ENCODE measurements at places on chromosomes 11 and 22.

DNA sequence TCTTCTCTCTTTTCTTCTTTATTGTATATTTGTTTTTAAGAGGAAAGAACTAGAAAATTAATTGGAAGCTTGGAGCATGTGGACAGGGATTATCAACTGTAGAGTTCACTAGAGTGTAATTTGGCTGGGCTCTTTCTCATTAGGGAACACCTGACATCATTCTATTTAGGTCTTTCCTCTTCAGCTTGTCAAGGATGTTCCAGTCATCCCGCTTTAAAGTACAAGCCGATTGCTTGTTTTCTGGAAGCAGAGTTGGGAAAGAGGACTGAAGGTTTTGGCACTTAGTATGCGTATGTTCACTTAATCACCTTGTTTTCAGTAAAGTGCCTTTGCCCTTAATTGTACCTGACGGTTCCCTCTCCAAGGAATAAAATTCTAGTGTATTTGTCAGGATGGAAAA lies 111.6 kb downstream of the WNT11 start:
- DNase-seq = no peak

- DNase-seq = no peak
Observed at GRCh38 chr11:32109138-32109537, 18.3 kb downstream of the RCN1 start.

- peak; percentile 30 for DNase-seq
Observed at GRCh38 chr22:20015971-20016733, 471 bp downstream of the ARVCF start.

DNA sequence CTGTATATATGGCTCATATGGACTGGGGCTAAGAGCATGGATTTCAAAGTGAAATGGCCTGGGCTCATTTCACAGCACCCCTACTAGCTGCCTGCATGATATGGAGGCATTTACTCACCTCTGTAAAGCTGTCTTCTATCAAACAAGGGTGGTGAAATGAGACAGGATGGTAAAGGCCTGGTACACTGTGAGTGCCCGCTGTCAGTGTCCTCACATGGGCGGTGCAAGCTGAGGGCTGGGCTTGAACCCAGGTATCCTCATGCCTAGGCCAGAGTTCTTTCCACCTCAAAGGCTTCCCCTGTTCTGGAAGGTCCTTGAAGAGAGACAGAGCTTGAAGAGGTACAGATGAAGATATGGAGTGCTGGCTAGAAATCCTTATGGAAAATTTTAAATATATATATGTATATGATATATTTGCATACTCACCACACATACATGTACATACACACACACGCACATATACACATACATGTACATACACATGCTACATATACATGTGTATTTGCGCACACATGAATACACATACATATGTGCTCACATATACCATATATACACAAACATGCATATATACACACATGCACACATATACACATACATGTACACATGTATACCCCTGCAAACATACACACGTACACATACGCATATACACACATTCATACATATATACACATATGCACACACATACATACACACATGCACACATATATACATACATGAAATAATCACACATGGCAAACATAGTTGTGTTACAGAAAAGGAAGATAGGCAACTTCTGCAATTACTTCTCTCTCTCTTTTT lies 44.7 kb downstream of the MICAL2 start:
- no peak for DNase-seq

DNA sequence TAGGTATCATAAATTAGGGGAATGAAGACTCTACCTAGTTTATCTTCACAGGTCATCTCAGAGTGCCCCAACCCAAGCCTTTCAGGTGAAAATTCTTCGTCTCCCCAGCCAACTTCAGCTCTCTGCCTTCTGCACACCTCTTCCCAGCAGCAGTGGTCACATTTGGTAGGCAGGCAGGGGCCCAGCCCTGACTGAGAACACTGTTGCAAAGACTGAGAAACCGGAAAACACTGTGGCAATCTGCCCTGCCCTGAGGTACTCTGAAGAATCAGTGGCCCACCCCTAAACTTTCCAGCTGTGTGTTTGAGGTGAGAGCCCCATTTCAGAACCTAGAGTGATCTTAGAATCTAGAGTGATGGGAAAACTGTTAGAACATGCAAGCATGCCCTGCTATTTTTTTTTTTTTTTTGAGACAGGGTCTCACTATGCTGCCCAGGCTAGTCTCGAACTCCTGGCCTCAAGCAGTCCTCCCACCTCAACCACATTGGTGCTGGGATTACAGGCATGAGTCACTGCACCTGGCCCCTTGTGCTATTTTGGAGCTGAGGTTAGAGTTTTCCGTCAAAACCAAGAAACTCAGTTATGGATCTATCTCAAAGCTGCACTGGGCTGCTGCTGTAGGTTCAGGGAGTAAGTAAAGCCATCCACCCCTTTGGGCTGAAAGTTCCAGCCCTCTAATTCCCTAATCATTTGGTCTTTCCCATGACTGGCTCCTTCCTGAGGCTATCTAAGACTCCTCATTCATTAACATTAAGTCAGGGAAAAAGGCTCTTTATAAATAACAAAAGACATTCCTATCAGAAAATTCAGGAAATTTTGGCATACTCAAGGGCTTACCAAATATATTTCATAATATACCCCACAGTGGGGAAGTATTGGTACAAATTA lies 1.7 kb upstream of the LDHA start:
- DNase-seq = peak; percentile 14

GRCh38 chr11:86153439-86153838 lies 84.6 kb upstream of the PICALM start:
- no peak for DNase-seq

- no peak for DNase-seq
Observed at GRCh38 chr11:128437136-128437535, 150.2 kb downstream of the ETS1 start.

GRCh38 chr11:98572941-98573340 lies 447.8 kb upstream of the CNTN5 start:
- DNase-seq = no peak

- DNase-seq = no peak
Observed at GRCh38 chr22:27670701-27671412, 130.7 kb downstream of the MN1 start.

GRCh38 chr22:25012741-25013143 lies 60.2 kb downstream of the KIAA1671 start:
- DNase-seq = no peak

GRCh38 chr11:21412652-21413383 lies 743.4 kb downstream of the NELL1 start:
- DNase-seq = no peak

- no peak for DNase-seq
Observed at GRCh38 chr11:8681837-8682302, 595 bp downstream of the TRIM66 start.
